Fibroblast of the aortic adventitia (primary cell): ENCODE measurements at places on chromosomes 12 and 14.

- DNase-seq: peak; percentile 70
Measured at GRCh38 chr12:47088021-47088944, 8.5 kb upstream of the AMIGO2 start.

DNA sequence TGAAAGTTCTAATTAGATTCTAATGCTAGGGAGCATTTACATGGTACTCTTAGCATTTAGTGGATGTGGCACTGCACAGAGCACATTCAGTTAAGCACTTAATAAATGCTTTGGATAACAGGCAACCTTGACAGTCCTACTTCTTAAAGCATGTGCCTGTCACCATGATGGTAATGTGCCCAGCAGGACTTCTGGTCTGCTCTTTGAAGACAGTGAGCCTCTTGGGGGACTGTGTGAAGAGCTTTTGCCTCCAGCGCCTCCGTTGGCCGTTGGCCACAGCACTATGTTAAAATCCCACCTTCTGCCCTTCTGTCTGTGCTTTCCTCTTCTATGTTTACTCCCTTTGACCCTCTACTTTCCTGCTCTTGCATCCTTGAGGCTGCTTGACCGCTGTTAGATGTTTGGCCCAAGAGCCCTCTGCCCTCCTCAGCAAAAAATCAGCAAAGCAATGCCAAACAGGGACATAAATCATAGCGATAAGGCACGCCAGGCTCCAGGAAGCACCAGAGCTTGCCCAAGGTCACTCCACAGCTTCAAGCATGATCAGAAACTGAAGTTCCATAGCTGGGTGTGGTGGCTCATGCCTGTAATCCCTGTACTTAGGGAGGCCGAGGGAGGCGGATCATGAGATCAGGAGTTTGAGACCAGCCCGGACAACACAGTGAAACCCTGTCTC is 8.3 kb downstream of the CDKL1 start:
- peak; percentile 25 for DNase-seq

- no peak for DNase-seq
Measured at GRCh38 chr12:117273091-117273490, 82.8 kb upstream of the FBXO21 start.

DNA sequence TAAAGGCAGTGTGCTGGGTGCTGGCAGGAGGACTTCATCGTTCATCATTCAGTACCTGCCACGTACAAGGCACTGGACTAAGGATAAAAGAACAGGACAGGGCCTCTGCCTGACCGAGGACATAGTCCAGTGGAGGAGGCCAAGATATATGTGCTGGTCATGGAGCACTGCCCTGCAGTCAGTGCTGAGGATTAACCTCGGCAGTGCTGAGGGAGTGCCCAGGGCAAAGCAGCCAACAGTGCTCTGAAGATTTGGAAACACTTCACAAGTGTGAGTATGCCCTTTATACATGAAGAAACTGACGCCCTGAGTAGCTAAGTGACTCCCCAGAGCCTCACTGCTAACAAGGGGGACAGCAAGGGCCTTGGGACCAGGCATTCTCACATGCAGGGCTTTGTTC is 71.4 kb upstream of the RFX4 start:
- DNase-seq: no peak

DNA sequence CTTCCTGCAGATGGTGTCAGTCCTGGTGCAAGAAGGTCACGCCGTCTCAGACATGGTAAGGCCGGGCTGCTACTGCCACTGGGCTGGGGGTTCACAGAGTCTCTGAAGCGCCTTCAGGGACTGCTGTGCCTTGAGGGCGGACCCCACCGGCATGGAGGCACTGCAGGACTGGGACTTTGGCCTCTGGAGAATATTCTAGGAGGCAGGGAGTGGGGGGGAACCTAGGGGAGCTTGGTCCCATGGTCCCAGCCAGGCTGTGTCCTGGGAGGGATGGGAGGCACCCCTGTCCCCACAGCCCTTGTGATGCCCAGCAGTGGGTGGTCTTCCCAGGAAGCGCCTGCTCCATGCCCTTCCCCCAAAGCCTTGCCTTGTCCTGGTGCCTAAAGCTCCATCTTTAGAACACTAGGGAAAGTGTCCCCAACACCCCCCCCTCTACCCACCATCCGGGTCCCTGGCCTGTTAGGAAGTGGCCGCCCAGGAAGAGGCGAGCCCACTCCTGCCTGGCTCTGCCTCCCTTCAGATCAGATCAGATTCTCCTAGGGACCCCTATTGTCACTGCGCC is 1.5 kb downstream of the AMN start:
- DNase-seq: no peak

- no peak for DNase-seq
Measured at GRCh38 chr12:47520029-47520428, 185.8 kb downstream of the RPAP3 start.

DNA sequence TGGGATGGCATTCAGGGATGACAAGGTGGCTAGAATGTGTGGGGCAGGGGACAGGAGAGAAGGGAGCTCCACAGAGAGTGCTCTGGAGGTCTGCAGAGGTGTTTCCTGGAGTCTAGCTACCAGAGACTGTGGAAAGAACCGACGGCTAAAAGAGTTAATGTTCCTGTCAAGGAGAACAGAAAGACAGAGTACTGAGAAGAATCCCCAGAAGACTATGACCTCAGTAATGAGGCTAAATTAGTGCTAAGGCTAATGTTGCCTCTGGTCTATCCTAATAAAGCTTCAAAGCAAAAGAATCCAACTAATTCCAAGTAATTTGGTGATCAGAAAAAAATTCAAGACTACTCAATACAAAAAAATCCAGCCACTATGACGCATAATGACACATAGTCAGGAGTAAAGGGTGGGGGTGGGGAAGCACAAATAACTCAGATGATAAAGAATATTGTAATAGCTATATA is 44.7 kb downstream of the FERMT2 start:
- DNase-seq: peak; percentile 87
